NCI-H446 (cell line): ENCODE measurements at places on chromosomes 16 and 17.

GRCh38 chr16:52191531-52192134 is 355.3 kb downstream of the TOX3 start:
- DNase-seq, result peak; percentile 67

GRCh38 chr17:57774872-57775271 is 29.8 kb upstream of the CCDC182 start:
- no peak for DNase-seq

GRCh38 chr17:1800712-1801111 is 29.0 kb downstream of the SMYD4 start:
- DNase-seq, result no peak

DNA sequence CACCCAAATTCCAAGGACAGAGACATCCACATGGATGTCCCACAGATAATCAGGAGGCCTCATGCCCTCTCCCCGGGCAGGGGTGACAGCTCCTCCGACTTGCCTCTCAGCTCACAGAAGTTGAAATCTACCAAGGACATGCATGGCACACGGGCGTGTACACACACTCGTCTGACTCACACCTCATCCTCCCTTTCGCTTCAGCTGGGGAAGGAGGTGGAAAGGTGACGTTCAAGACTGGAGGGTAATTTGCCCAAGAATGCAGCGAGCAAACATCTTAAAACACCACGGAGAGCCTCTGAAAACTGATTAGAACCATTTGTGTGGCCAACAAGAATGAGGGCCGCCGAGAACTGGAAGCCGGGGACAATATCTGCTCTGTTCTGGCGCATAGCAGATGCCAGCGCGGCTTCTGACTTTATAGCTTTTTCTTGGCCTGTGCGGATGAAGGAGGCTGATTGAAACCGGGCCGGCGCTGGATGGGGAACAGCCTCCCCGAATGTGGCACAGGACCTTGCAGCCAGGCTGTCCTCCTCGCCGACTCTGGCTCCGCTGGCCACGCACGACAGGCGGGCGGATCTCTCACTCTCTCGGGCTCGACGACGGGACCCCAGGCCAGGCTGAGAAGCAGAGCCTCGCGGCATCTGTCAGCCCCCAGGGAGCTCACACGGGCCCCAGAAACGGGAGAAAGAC is 100.9 kb downstream of the C16orf95 start:
- no peak for DNase-seq

DNA sequence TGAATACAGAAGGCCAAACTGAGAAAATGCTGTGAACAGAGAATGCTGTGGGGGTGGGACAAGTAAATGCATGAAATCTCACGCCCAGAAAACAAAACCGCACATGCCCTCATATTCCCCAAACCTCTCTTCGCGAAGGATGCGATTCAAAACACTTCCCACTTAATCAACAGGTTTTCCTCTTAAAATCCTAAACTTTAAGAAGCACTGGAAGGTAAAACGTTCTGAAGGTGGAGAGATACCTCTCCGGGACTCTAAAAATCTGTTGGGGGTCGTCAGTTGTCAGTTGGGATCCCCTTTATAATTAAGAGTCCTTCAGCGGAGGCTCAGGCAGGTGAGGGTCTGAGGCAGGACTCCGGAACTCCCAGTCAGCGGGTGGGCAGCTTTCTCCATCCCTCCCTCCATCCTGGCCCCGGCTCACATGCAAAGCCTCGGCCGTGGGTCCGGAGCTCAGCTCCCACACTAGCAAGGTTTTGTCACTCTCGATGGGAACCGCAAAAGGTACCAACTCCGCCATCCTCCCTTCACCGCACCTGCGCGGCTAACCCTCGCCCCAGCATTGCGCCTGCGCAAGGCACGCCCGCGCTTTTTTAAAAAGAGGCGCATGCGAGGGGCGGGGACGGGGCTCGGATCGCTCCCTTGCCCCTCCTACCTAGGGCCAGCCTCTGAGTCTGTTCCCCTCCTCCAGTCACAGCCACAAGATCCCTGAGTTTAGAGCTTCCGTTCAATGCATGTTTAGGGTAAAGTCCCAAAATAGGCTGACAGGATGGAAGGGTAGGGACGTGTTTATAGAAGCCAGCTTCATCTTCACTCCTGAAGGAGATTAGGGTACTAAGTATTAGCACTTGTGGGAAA is at the start of gene RDM1:
Gene RDM1, minus strand, starts transcription at position 563 of the 855 bp plus-strand sequence. Its CDS starts 46 bp downstream, at position 517.
- DNase-seq, result peak; percentile 78

- DNase-seq, result no peak
These were observed 76.9 kb downstream of the CYB561 start for GRCh38 chr17:63369233-63369632.

DNA sequence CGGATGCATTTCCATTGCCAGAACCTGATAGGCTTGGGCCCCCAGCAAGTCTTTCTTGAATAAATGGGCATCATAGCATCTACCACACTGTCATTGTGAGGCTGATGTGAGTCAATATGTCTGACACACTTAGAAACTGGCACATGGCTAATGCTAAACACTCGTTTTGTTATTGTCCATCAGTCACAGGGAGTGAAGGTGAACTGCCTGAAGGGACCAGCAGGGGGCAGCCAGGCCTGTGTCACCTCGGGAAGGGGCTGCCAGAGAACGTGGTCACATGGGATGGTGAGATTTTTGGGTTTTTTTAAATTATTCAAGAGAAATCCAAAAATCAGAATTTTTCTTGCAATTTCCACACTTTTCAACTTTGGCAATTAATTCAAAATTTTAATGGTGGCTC is 831 bp upstream of the RCVRN start:
- DNase-seq, result no peak

- DNase-seq, result no peak
These were observed 7.5 kb upstream of the AXIN2 start for GRCh38 chr17:65568918-65569317.

DNA sequence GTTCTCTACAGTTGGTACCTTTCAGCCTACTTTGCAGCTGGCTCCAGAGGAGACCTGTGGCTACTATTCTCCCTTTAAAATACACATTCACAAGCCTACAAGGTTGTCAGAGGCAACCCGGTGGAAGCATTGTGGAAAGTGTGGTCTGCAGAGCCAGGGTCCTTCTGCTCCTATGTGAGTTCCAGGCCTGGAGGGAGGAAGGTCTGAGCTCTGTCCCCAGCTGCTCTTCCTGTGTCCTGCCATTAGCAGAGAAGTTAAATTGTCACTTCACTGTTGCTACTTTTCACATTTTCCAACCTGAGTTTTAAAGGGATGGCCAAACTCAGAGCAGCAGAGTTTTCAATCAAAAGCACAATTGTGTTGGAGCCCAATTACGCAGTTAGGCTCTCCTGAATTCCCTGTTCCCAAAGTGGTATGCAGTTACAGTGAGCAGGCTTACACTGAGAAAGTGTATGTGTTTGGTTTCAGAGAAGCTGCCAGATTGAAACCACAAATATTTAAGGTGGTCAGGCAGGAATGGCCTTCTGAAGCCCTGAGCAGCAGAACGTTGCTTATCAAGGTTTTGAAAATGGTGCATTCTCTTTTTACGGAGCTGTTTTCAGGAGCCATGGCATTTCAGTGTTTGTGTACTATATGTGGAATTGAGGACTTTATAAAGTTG is 25.0 kb downstream of the MAP3K3 start:
- no peak for DNase-seq

DNA sequence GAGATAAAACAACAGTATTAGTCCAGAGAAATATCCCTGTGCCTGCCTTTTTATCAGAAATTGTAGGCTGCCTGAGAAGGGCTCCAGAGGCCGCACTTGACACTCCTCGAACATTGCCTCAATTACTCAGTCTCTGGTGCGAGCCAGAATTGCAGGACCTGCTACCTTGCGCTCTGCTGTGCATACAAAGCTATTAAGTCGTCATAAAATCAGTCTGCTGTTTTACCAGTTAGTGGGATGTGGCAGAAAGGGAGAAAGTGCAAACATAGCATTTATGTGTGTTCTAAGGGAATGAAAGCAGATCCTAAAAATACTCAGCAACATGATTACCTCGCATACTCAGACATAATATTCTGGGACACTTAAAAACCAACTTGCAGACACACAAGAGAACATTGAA is 70.6 kb downstream of the TMC6 start:
- DNase-seq, result no peak

- no peak for DNase-seq
These were observed 2.0 kb downstream of the WFIKKN2 start for GRCh38 chr17:50837286-50837979.

- no peak for DNase-seq
These were observed 99.0 kb downstream of the PRKCA start for GRCh38 chr17:66401364-66401763.

GRCh38 chr17:863880-864279 is 81.7 kb downstream of the MRM3 start:
- no peak for DNase-seq
